ENCODE measurements at places on chromosomes 7 and 10.

DNA sequence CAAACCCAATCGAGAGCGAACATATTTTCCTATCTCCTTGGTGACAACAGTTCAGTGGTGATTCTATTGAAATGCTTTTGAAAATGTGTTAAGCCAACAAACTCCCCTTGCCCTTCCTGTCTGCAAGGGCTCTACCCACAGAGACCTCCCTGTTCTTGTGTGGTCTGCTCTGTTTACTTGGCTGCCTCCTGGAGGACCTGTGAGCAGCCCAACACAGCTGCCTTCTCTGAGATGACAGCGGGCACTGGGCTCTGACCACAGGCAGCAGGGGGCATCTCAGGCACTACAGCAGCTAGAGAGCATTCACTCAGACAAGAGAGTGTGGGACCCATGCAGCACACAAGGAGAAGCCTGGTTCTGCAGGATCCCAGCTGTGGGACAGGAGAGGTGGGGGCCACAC, 416.4 kb downstream of the TCERG1L start:
- DNase-seq: no peak

DNA sequence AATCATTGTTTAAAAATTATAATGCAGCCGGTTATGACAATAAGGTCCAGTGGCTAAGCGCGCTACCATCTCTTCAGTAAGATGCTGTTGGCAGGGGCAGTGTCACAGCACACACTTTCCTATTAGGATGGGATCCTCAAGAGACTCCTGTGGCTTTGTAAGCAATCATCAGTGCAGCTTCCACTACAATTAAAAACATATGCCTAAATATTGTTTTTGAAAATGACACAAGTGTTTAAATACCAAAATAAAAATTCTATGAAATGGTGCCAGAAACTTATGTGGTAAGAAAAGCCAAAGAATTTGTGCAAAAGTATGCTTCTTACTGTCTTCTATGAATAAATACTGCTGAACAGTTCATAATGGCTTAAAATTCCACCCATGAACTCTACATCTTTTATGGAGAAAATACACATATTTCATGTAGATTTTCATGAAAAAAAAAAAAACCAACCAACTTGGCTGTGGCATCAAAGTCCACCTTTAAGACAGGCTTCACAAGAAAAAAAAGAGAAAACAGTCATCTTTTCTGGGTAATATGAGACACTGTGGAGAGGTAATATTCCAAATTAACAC, 132.8 kb downstream of the SEMA3C start:
- DNase-seq: no peak

DNA sequence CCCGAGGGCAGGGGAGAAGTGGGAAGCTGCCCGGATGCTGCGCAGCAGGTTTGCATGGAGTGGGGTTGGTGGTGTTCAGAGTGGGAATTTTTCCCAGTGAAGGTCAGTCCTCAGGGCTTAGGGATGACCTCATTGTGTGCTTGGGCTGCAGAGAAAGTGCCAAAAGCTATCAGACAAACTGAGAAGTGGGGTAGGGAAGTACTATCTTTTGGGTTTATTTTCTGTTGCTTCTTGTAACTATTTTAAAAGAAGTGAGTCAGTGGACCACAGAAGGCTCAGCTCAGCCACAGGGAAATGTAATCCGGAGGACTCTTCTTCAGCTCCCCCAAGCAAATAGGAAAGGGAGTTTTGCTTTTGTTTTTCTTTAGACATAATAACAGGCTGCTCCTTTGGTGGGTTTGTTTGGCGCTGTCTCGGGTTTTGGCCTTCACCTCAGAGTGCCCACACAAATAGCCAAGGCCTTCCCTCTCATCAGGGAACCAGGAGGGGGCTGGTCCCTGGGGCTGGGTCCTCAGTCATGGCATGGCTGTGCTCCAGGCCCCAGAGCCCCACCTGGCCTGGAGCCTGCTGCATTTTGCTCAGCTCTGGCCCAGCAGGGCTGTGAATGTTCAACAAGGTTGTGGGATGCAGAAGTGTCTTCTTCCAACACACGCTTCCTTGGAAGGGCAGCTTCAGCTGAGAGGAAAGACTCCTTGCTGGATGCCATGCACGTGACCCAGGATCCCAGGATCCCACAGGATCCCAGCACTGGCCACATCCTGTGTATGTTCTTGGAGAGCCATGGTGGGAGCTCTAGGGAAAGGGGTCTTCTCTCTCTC, 5.4 kb upstream of the FAM170B start:
- peak; percentile 54 for DNase-seq

DNA sequence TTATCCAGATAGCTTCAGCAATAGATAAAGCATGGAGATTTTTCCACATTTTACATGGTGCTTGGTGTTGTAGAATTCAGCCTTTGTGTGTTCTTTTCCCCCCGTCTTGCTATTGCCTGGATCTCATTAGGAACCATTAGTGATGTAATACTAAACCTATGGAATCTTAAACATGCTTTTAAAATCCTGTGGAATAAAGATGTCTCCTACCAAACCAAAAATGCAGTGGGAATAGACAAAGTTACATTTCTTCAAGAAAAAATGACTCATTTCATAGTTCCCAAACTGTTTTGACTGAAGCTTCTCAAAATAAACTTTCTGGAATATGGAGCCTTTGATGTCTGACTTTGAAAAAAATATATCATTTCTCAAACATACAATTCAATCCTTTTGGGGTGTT, 44.0 kb downstream of the CALD1 start:
- DNase-seq: no peak

GRCh38 chr10:132827423-132827789, 41.5 kb upstream of the NKX6-2 start:
- DNase-seq: no peak

- no peak for DNase-seq
These were observed 925 bp downstream of the H2AZ2 start for GRCh38 chr7:44846816-44847508.

DNA sequence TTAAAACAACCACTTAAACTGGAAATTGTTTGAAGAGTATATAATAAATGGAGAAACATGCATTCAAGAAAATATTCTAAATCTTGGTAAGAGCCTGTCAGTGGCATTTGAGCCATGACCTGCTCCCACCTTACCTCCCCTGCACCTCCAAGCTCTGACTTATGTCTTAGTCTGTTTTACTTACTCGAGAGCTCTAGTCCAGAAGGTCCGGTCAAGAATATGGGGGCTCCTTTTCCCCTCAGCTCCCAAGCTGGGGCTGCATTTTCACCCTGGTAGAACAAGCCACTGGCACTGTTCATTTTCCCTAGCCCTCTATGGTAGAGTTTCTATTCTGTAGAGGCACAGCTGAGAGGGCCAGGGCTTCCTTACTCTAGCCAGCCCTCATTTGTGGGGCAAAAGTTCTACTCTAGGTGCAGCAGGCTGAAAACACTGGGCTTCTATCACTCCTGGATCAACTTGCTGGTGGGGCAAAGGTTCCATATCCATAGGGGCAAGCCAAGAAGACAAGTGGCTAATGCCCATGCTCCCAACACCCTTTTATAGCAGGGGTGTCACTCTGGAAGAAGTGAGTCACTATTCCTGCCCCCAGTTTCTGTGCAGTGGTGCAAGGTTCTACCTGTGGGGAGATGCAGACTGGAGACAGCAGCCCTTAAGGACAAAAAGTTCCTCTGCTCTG, 40.6 kb downstream of the ZNF438 start:
- no peak for DNase-seq

GRCh38 chr10:44756216-44756615, 154.9 kb upstream of the TMEM72 start:
- DNase-seq: no peak

DNA sequence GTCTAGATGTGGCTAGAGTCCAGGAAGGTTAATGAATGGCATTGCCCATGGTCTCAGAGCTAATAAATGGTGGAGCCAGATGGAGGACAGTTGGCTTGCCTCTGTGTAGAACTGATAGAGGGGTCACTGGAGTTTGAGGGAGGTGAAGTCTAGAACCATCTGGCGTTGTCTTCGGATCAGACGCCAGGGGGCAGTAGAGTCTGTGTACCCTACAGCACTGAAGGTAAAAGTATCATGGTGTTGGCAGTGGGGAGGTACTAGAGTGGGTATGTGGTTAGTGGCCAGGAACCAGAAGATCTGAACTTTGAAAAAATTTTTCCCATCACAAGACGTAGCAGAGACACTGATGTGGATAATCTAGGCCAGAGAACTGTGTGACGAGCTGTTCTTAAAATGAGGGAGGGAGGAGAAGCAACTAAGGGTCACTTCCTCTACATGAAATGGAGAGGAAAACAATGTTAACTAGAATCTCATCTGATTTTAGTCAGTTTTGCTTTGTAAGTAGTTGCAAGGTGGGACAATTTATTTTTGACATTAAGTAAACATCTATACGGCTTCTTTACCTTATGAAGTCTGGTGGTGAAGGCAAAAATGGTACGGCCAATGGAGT, 227.9 kb upstream of the PRSS58 start:
- DNase-seq: no peak

- DNase-seq: no peak
These were observed 2.0 kb downstream of the FXYD4 start for GRCh38 chr10:43373461-43373860.

DNA sequence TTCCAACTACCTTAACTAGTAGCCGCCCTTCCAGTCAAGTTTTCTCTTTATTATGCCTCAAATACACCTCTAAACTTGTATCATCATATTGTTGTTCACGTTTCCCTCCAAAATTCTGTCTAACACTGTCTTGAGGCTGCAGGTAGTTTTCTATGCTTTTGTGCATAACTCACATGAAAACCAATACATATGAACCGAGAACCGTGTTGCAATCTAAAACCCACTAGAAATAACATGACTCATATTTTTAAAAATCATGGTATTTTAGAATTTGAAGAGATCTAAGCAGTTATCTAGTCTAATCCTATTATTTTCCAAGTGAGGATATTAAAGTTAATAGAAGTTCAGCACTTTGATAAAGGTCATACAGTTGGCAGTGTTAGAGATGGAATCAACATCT, 18.2 kb downstream of the LIPF start:
- no peak for DNase-seq
